A549 treated with Hydrocortisone at 1 μM for 4 hours (cell line): ENCODE measurements at places on chromosomes 1 and 21. TPM values are rescaled to one million over a fixed set of nuclear protein-coding genes. Genes with fewer than 3 reads are reported as not detected.

A3GALT2 gene
- total RNA-seq = not detected in 5 replicates

NOS1AP gene
- 0.18 to 0.33 TPM (median 0.21 TPM) in 5 replicates for total RNA-seq

LHX8 gene
- 0.69 to 1.3 TPM (median 1.3 TPM) in 5 replicates for total RNA-seq

EIF4G3 gene
- 16.5 to 22.5 TPM (median 19.9 TPM) in 5 replicates for total RNA-seq

ELAPOR1 gene
- 0.38 to 0.47 TPM (median 0.46 TPM) in 5 replicates for total RNA-seq

MSH4 gene
- 0.03 to 0.05 TPM in 2 of 5 replicates, not detected in the others for total RNA-seq

GIPC2 gene
- total RNA-seq = 0.03 to 0.07 TPM in 2 of 5 replicates, not detected in the others

COL9A2 gene
- total RNA-seq = 0.09 to 0.31 TPM (median 0.20 TPM) in 5 replicates

THEMIS2 gene
- total RNA-seq = 0.70 to 0.97 TPM (median 0.85 TPM) in 5 replicates

RER1 gene
- total RNA-seq = 92.4 to 123 TPM (median 122 TPM) in 5 replicates

PGD gene
- 1,044 to 1,330 TPM (median 1,108 TPM) in 5 replicates for total RNA-seq

ATP6V1G3 gene
- not detected in 5 replicates for total RNA-seq

EEIG2 gene
- 3.5 to 6.8 TPM (median 5.1 TPM) in 5 replicates for total RNA-seq

IGSF3 gene
- total RNA-seq = 12.8 to 20.7 TPM (median 17.9 TPM) in 5 replicates

S100A5 gene
- total RNA-seq = 0.64 to 1.2 TPM (median 0.83 TPM) in 5 replicates

KMO gene
- total RNA-seq = 0.37 to 1.2 TPM (median 0.53 TPM) in 5 replicates

RPTN gene
- 0.02 TPM in 1 of 5 replicates, not detected in the others for total RNA-seq

KPRP gene
- total RNA-seq = not detected in 5 replicates

RGS8 gene
- total RNA-seq = not detected in 5 replicates

COL16A1 gene
- 2.8 to 4.5 TPM (median 3.8 TPM) in 5 replicates for total RNA-seq

LRRC3 gene
- total RNA-seq = 1.7 to 2.3 TPM (median 2.2 TPM) in 5 replicates

SERINC2 gene
- 19.9 to 30.9 TPM (median 27.6 TPM) in 5 replicates for total RNA-seq
